ENCODE measurements at places on chromosomes 7 and 10.
A peak's percentile ranks its signal among the peaks of the same experiment; 100 is the strongest.

- DNase-seq: peak; percentile 40
Observed at GRCh38 chr7:98771519-98771918, 98.3 kb downstream of the TMEM130 start.

DNA sequence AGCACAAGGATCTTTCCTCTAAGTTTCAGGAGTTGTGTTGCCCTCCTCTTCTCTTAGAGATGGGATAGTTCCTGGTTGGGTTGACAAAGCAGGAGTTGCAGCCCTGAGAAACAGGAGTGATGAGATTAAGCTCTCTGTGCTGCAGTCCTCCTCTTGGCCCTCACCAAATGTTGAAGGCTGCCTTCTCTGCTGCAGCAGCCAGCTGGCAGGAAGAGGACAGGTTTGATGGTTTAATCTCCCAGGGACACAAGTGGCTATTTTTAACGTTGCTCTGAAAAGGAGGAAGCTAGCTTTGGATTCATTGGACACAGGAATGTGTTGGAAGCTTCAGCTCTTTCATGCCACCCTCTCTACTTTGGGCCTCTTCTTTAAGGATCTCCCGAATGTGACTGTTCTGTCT, 9.4 kb downstream of the STRIP2 start:
- no peak for DNase-seq

GRCh38 chr7:75758491-75758890, 13.5 kb downstream of the CCL26 start:
- DNase-seq: no peak

DNA sequence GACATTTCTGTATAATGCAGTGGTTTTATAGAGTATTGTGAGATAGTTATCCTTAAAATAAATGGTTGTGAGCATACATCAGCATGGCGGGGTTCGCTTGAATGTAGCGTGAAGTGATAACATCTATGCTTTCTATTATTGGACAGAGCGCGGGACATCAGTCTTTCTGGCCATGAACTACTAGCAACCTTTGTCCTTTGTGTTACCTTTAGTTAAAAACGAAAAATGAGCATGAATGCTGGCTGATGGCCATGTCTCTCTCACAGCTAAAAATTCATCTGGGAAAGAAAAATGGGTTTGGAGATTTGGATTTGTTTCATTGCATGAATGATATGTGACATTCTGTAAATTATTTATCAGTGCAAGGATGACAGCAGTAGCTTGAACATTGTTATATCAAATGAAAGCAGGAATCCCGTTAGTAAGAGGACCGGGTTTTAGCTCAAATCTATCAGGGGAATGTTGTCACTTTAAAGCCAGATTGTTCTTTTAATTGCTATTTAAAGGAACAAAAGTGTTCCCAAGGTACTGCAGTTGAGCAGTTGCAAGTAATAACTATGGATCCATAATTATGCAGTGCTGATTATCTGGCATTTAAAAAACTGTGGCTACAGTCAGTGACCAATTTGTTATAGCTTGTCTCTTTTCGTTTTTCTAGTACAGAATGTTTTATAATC, 131.0 kb downstream of the KAT6B start:
- DNase-seq: no peak

DNA sequence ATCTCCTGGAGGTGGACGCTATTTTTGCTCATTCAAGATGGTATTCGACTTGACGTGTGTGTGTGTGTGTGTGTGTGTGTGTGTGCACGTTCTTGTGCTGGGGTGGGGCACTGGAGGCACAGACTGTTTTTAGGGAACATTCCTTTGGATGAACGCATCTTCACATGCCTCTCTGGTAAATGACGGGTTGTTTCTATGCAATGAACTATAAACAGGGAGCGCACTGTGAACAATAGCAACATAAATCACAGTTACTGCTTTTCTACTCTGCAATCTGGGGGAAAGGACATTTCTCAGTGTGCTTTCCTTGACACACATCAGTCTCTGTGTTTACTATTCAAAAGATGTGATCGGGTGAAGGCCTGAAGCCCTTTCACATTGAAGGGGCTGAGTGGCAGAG, 120.1 kb upstream of the PITRM1 start:
- no peak for DNase-seq

DNA sequence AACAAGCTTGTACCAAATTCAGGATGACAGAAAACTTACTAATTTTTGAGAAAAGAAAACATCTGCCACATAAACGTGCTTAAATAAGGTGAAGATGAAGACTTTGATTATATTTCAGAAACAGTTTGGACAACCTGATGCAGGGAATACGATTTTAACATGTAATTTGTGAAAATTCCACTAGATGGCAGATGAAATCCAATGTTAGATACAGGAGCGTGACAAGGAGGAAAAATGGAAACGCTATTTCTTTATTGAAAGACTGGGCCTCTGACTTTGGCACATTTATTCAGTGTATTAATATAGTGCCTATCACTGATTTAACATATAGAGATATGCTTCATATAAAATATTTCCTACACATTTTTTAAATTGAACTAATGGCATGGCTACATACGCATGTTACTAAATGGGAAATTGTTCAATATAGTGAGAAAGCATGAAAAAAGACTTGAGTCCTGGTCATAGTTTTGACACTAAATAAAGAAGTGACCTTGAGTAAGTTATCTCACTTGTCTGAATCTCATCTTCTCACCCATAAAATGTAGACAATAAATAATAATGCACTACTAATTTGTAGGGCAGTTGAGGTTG, 60.7 kb downstream of the CD36 start:
- DNase-seq: peak; percentile 59

GRCh38 chr7:22670422-22670815, 56.6 kb upstream of the IL6 start:
- DNase-seq: no peak

GRCh38 chr10:60189861-60190475, 199.7 kb downstream of the ANK3 start:
- DNase-seq: no peak

GRCh38 chr7:116527521-116527920, 2.7 kb downstream of the CAV1 start:
- no peak for DNase-seq

DNA sequence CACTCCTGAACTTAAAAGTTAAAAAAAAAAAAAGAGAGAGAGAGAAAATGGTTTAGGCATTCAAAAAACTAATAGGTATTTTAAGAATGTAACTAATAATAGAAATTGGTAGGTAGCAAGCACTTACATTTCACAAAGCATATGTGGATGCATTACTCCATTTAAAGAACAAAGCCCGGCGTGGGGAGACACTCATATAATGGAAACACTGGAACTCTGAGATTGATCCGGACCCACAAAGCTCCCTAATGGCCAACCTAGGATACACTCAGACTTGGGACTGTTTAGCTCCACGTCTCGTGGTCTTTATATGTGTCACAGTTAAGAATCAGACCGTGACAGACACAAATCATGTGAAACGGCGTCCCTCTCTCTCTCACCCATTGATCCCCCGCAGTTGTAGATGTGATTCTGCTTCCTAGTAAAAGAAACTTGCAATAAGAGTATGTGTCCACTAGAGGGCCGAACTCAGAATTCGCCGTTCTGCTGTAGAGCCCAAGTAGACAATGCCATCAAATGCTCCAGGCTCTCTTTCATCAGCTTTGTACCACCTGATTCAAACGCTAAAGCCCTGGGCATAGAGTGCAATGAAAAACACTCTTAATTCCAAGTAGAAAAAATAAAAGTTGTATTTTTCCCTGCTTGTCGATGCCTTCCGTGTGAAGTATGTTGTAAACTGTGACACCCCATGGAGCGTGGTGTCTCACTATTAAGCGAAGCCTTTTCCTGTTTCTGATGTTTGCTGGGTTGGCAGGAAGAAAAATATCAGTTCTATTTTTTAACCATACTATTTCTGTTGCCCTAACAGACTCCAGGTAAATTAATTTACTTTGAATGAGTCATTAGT, 429.0 kb upstream of the MTPN start:
- DNase-seq: peak; percentile 55

GRCh38 chr7:41837916-41838315, 135.0 kb upstream of the INHBA start:
- DNase-seq: no peak

DNA sequence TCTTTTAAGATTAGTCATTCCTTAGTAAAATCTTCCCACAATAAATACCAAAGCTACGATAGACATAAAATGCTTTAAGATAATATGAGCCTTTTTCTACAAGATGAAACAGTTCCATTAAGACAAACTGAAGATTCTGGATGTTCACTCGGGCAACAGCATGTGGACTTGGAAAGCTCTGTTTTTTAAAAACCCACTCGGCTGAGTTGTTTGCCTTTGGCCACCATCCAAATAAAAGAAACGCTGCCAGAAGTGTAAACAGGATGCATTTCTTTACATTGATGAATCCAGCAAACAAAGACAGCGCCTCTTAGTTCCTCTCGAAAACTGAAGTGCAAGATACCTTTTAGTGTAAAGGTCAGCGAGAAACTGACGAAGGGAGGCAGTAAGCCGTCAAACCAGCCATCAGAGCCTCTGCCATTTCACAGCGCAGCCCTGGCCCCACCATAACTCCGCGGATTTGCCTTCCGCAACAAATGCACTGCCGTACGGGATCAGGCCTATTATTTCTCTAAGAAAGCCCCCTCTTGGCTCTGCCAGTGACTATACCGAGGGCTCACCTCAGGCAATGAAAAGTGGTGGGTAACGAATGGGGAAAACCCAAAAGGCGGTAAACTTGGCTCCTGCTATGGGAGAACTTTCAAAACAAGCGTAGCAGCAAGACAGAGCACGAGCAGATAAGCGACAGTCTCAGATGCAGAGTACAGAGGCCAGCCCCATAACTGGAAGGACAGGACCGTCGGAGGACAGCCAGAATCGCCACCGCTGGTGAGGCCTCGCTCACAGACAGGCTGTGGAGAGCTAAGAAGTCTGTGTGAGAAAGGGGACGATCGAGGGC, 41.4 kb downstream of the GNA12 start:
- DNase-seq: peak; percentile 63

GRCh38 chr10:112791447-112791846, 158.6 kb upstream of the TCF7L2 start:
- no peak for DNase-seq

DNA sequence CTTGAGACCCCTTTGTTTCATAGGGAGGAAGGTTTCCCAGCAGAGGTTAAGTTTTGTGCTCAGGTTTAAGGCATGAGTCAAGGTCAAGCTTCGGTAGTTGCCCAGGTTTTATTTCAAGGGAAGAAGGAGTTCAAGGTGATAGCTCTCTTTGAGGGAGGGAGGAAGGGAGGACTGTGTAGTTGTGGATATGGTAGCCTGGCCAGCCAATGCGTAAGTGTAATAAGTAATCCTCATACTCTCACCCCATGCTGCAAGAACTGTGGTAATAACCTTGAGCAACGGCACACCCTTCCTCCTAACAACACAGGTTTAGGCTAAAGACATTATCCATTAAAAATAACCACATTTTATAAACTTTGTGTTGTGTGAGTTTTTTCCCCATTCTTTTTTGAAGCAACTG, 478.9 kb downstream of the KCNMA1 start:
- DNase-seq: no peak

GRCh38 chr7:47400741-47401206, 181.1 kb downstream of the TNS3 start:
- no peak for DNase-seq

- DNase-seq: no peak
Observed at GRCh38 chr7:16403475-16403874, 17.9 kb downstream of the CRPPA start.

DNA sequence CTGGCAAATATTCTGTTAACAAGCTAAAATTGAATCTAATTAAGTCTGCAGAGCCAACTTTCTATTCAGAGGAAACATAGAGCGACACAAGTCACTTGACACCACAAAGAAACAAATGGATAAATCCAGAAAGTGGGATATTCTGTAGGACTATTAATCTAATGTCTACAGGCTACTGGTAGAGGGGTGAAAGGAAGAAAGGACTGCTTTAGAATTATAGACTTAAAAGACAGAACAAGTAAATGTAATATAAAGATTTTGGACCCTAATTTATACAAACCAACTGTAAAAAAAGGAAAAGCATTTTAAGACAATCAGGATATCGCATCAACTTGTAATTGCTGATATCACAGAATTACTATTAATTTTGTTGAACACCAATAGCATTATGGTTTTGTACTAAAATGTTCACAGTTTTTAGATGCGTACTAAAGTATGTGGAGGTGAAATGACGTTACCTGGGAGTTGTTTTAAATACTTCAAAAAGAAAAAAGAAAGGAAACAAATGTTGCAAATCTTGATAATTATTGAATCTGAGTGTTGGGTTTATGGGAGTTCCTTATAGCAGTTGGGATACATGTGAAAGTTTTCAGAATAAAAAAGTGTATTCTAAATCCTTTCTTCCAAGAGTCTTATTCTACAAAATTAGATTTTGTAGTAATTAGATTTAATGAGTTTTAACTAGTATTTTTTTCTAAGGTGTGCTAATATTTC, 73.5 kb upstream of the ASAH2 start:
- DNase-seq: no peak

DNA sequence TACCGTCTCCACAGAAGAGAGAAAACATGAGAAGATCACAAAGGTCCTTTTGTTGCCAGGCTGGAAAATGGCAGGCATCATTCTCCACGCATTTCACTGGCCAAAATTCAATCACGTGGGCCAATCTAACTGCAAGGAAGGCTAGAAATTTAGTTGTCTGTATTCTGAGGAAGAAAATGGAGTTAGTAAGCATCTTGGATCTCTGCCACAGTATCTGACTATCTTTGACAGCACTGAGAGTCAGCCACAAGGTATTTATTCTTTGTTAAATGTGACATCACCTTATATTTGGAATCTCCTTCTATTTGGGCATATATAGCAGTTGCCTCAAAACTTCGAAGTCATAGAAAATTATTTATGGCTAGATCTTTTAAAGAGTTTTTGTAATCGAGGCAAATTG, 213.9 kb downstream of the NSUN6 start:
- DNase-seq: peak; percentile 31

GRCh38 chr7:152756116-152756515, 3.4 kb upstream of the ACTR3B start:
- DNase-seq: no peak

DNA sequence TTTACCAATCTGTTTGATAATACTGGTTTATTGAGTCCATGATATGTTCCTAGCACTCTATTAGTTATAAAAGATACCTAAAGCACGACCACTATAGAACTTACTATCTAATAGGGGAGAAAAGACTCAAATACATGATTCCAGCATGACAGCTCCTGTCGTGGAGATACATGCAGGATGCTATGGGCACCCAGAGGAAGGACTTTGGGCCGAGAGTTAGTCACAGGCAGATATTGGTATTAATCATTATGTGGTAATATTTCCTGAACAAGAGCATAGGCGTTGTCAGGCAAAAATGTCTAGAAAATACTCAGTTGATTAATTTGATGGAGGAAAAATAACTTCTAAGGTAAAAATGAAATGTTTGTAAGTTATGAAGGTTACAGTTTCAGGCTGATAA, 31.8 kb downstream of the CNNM2 start:
- no peak for DNase-seq

GRCh38 chr7:74070619-74070921, 13.0 kb upstream of the LIMK1 start:
- no peak for DNase-seq

GRCh38 chr7:104894726-104895521, 119.1 kb upstream of the KMT2E start:
- DNase-seq: no peak
